ENCODE measurements at places on chromosomes 12 and 14.

DNA sequence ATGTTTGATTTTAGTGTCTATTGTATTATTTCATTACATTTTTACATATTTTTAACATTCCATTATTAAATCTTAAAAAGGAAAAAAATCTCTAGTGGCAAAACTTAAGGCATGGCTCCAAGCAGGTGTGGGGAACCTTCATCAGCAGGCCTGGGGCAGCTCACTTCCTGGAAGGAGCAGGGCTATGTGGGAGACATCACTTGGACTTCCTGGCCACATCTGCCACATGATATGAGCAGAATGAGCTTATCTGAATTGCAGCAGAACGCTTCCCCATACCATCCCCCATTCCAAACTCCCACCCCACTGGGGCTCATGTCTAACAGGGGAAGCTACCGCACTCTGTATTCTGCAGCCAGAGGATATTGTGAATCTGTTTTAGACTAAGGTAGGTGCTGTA is 35.0 kb upstream of the KCNA1 start:
- DNase-seq = no peak

GRCh38 chr12:113880988-113881962 is 84.8 kb downstream of the RBM19 start:
- no peak for DNase-seq

GRCh38 chr12:29547864-29548263 is 50.4 kb upstream of the OVCH1 start:
- DNase-seq = no peak

- DNase-seq = no peak
Observed at GRCh38 chr12:81416571-81416970, 338.7 kb downstream of the ACSS3 start.

GRCh38 chr14:25094171-25094907 is 44.4 kb upstream of the STXBP6 start:
- DNase-seq = no peak

DNA sequence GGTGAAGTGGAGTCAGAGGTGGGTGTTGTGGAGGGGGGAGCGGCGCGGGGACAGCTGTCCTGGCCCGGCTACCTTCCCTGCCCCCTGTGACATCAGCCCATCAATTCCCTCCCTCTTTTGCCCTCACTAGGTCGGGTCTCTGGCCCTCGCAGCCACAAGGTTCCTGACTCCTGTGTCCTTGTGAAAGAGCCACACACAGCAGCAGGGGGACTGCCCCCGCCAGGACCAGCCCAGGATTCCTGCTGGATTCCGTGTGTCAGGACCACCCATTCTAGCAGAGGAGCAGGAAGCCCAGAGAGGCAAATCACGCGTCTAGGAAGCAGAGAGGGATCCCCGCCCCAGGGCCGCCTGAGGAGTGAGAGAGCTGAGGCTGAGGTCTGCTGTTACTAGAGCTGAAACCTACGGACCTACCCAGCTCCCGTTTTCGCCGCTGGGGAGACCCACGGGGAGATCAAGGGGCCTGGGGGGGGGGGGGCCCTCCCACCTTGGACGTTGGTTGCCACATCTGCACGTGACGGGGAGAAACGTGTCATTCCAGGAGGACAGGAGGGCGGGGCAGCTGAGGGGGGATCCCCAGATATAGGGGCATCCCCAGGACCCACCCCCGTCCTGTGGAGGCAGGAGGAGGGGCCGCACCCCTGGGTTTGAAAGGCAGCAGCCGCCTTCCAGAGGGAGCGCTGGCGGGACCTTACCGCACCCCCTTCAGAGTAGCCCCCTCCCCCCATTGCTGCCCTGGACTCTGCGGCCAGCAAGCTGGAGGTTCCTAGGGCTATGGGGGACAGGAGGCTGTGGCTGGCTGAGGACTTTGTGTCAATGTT is 12.5 kb upstream of the INF2 start:
- DNase-seq = no peak

DNA sequence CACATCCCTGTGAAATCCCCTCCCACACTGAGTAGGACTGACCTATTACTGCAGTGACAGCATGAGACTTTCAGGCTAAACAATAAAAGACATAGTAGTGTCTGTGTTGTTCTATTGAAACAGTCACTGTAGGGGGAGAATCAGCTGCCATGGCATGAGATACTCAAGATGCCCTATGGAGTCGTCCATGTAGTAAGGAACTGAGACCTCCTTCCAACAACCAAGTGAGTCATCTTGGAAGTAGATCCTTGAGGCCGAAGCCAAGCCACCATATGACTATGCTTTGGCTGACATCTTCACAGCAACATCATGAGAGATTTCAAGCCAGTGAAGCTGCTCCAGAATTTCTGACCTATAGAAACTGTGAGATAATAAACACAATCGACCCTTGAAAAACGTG is 12.1 kb upstream of the LRP6 start:
- DNase-seq = no peak

GRCh38 chr12:123106640-123107359 is 44.1 kb downstream of the PITPNM2 start:
- DNase-seq = peak; percentile 78

- DNase-seq = no peak
Observed at GRCh38 chr12:11652351-11653040, 3.0 kb downstream of the ETV6 start.

DNA sequence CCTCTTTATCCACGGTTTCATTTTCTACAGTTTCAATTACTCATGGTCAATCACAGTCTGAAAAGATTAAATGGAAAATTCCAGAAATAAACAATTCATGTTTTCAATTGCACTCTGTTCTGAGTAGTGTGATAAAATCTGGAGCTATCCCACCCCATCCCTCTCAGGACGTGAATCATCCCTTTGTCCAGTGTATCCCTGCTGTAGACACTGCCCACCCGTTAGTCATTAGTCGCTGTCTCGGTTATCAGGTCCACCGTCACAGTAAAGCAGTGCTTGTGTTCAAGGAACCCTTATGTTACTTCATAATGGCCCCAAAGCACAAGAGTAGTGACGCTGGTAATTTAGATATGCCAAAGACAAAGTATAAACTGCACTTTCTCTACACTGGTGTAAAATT is 141.0 kb upstream of the LMNTD1 start:
- DNase-seq = no peak

DNA sequence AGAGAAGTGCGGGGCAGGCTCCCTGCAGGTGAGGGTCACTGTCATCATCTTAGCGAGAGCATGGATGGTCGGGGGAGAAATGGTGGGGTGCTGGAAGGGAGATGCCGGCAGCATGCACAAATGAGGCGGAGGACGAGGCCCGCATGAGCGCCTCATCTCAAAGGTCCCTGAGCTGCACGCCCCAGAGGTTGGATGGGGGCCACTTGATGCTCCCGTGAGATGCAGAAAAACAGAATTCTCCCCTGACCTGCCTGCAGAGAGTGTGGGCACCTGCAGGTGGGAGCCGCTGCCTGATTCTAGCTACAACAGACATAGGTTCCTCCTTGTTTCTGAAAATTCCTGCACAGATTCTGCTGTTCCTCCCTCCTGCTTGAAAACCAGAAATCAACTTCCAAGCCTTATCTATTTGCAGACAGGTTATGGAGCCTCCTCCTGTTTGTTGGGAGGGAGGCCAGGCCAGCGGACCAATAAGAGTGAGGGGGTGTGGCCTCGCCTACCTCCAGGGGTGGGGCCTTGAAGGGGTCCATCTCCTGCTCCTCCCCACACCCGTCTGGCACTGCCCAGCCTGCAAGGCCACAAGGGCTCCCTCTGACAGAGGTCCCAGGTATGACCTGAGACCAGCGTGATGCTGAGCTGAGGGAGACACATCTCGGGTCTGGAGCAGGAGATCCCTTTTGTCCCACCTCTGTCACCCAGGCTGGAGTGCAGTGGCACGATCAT is 67.2 kb downstream of the KDM2B start:
- peak; percentile 22 for DNase-seq

DNA sequence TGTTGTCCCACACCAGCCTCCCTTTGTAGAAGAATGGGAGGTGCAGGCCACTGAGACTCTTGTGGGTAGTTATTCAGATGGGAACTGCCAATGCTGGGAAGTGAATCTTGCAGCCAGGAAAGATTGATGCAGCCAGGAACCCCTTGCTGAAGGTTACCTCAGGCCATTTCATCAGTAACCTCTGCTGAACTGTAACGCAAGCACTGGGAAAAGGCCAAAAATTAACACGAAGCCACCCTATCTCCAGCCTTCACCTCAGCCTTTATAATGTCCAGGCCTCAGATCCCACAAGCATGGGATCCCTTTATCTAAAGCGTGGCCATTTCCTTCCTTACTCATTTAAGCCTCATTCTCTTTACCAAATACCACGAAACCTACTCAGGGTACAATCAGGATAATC is 211.1 kb downstream of the SPTSSA start:
- DNase-seq = no peak

GRCh38 chr12:77591959-77592743 is 238.5 kb upstream of the NAV3 start:
- no peak for DNase-seq

- no peak for DNase-seq
Observed at GRCh38 chr12:91215940-91216454, 33.4 kb upstream of the DCN start.

DNA sequence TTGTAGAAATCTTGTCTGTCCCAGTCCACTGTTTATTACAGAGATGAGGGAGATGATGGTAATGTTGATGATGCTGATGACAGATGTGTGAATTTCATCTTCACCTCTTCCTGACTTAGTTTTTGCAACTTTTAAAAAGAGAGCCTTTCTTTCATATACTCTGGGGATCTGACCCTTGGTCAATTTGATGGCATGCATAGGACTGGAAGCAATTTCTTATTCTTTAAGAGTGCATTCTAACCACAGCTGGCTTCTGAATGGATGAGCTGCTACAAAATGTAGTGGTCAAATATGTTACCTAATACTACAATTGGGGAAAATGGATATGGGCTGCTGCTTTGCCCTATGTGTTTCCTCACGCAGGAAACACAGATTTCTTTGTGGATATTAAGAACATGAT is 80.8 kb downstream of the MYRFL start:
- no peak for DNase-seq

- no peak for DNase-seq
Observed at GRCh38 chr12:115451780-115452736, 768.1 kb upstream of the TBX3 start.

- no peak for DNase-seq
Observed at GRCh38 chr14:51630987-51631386, 20.7 kb upstream of the FRMD6 start.

- DNase-seq = no peak
Observed at GRCh38 chr12:130339951-130340350, 2.3 kb downstream of the PIWIL1 start.

DNA sequence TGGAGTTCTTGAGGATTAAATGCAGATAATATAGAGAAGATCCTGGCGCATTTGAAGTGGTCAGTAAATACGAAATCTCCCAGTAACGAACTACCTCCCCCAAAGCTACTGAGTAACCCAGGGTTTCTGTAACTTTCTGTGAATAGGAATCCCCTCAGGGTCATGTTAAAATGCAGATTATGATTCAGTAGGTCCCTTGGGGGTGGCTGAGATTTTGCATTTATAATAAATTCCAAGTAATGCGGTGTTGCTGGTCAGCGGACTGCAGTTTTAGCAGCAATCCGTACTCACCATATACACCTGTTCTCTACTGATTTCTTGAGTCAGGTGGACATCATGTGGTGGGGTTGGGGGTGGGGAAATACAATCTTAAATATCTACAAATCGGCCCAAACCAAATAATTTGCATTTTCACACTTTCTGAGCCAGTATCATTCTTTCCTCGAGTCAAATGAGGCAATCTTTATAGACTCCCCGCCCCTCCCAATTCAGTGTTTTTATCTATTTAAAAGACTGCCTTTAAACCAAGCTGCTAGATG is 868 bp downstream of the SPATA7 start:
- no peak for DNase-seq

- no peak for DNase-seq
Observed at GRCh38 chr14:83053022-83053710, 1519.5 kb upstream of the SEL1L start.

DNA sequence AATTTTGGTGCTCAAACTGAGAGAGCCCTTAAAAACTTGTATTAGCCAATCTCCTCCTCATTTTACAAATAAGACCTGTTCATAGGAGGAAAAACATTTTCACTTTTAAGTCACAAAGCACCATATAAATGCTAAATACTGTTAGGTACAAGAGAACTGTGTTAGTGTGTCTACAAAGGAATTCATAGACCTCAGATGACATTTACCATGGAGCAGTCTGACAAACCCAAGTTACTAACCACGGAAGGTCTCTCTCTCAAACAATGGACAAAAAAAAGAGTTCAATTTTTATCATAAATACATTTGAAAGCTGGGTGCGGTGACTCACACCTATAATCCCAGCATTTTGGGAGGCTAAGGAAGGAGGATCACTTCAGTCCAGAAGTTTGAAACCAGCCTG is 10.0 kb downstream of the SBNO1 start:
- no peak for DNase-seq

- DNase-seq = no peak
Observed at GRCh38 chr12:104792570-104792969, 165.5 kb downstream of the SLC41A2 start.

GRCh38 chr12:81468206-81468605 is 290.9 kb downstream of the PPFIA2 start:
- no peak for DNase-seq

DNA sequence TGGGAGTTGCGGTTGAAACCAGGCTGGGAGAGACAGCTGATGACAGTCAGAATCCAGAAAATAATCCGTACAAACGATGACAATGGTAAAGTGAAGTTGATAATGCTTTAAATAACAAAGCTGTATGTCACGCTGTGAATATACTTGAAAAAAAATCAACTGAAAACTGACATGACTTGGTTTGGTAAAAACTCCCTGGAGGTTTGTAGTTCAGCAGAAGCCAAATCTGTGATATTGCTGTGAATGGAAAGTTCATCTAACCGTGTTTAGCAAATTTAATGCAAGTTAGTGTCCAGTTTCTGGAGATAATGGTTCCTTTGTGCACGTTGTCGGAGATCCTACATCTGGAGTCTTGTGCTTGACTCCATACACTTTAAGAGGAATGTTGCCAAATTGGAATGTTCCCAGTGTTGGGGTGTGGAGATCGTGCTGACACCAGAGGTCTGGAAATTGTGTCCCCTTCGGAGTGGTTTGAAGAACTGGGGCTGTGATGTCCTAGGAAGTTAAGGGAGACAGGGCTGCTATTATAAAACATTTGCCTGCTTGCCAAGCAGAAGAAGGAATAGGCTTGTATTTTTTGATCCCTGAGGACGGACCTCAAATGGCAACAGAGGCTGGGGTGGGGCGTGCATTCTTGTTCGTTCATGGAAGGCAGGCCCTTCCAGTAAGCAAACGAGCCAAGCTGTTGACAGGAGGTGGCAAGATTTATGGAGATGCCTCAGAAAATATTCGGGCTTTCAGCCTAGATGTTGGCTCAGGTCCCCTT is 30.6 kb downstream of the PPFIBP1 start:
- no peak for DNase-seq

DNA sequence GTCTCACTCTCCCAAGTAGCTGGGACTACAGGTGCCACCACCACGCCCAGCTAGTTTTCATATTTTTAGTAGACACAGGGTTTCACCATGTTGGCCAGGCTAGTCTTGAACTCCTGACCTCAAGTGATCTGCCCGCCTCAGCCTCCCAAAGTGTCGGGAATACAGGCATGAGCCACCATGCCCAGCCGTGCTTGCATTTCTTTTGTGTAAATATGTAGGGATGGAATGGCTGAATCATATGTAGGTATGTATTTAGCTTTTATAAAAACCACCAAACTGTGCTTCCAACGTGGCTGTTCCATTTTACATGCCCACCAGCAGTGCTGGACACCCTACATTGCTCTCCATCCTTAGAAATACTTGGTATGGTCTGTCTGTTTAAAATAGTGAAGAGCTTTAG is 32.8 kb upstream of the CLMN start:
- DNase-seq = no peak

GRCh38 chr12:120943482-120943881 is 34.9 kb upstream of the HNF1A start:
- no peak for DNase-seq

GRCh38 chr14:61649283-61649682 is 46.0 kb upstream of the HIF1A start:
- no peak for DNase-seq

- DNase-seq = no peak
Observed at GRCh38 chr14:39384177-39384576, 48.1 kb downstream of the FBXO33 start.
